GM23338 (cell line): ENCODE measurements at places on chromosomes 16 and 17.
A peak's percentile ranks its signal among the peaks of the same experiment; 100 is the strongest.

GRCh38 chr16:14020141-14020540, 51.0 kb upstream of the MRTFB start:
- no peak for DNase-seq

DNA sequence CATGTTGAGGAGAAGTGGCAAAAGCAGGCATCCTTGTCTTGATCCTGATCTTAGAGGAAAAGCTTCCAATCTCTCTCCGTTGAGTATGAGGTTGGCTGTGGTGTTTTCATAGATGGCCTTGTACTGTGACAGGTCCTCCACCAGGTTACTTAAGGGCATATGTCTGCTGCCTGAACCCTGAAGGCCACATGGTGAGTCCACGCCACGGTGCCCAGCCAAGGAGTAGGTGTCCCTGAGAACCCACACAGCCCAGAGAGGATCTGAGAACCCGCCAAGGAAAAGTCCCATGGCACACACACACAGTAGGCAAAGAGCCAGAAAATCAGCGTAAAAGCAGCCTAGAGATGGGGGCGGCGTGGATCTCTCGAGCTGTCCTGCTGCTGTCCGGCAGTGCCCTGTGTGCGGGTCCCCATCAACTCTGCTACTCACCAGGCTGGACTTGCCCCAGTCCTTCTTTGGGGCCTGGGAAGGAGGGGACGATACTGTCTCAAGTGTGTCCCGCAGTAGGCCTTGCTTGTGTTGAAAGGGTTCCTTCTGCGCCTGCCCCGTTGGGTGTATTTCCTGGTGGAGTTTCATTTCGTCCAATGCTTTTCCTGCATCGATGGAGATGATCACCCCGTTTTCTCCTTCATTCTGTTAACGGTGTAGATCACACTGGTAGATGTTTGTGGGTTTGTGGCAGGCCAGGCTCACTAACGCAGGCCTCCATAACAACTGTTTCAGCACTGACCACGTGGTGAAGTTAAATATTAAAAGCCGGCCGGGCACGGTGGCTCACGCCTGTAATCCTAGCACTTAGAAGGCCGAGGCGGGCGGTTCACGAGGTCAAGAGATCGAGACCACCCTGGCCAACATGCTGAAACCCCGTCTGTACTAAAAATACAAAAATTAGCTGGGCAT, 90.8 kb upstream of the DNAH17 start:
- no peak for DNase-seq

DNA sequence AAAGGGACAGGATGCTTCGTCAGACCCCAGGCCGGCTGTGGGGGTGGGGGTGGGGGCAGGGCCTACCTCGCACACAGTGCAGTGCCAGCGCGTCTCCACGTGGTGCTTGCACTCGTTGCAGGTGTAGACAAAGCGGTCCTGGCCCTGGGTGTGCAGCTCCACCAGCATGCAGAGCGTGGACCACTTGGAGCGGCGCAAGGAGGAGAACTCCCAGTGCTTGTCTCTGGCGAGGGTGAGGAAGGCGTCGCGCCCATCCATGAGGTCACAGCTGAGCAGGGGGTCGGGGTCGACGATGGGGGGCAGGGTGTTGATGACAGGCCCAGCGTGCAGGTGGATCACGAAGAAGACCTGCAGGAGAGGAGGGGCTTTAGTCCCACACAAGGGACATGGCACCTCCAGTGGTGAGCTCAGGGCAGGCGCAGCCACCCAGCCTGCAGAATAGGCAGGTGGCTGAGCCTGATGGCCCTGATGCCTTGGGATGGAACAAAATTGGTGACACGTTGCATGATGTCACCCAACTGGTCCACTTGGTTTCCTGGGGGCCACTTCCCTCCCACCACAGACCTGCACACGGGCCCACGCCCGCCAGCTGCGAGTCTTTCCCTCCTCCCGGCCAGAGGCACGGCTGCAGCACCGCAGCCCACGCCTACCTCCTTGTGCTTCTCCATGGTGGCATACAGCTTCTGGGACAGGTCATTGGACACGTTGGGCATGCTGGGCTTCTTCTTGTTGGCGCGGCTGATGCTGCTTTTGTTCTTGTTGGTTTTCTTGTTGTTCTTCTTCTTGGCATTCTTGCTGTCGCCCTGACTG, 14.0 kb upstream of the TRAP1 start:
- DNase-seq, result no peak

GRCh38 chr16:80014241-80014939, 413.9 kb upstream of the MAF start:
- DNase-seq, result no peak

GRCh38 chr16:30185683-30186421, 2.5 kb downstream of the CORO1A start:
- DNase-seq, result peak; percentile 26

DNA sequence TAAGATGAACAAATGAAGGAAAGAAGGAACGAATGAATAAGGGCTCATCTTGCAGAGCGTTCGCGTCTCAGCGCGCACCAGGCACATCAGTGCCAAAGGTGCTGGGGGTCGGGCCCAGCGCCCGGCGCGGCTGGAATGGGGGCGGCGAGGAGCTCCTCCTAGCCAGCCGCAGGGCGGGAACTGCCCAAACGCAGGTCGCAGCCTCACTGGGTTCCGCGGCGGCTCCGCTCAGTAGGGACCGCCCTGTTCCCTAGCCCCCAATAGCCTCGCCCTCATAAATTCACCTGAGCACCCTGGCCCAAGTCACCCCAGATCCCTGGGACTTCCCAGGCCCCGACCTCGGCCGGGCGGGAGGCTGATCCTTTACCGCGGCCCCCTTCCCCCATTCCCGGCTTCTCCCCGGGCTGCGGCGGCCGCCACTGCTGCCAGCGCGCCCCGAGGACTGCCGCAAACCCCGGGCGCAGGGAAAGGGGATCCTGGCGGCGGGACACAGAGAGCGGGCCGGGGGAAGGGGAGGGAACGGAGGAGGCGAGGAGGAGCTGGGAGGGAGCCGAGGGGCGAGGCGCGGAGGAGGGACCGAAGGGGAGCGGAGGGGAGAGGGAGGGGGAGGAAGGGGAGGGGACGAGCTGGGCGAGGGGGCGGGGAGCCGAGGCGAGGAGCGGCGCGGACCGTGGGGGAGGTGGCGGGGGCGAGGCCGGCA, 377 bp upstream of the CRHR1 start:
- DNase-seq, result peak; percentile 88

GRCh38 chr16:85785927-85786326, 13.4 kb downstream of the EMC8 start:
- no peak for DNase-seq

DNA sequence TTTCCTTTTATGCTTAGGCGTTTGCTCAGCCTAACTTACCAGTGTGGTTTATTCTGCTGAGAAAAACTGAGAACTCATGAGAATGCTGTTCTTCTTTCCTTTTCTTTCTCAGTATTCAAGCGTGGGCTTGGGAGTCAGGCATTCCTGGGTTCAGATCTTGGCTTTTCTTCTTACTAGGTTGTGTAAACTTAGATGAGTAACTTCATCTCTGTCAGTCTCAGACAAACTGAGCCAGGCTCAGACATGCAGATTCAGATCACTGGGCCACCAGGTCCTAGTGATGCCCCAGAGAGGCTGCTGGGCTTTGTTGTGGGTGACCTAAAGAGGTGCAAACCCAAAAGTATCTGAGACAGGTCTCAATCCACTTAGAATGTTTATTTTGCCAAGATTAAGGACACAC, 95.8 kb upstream of the MPHOSPH6 start:
- DNase-seq, result no peak

DNA sequence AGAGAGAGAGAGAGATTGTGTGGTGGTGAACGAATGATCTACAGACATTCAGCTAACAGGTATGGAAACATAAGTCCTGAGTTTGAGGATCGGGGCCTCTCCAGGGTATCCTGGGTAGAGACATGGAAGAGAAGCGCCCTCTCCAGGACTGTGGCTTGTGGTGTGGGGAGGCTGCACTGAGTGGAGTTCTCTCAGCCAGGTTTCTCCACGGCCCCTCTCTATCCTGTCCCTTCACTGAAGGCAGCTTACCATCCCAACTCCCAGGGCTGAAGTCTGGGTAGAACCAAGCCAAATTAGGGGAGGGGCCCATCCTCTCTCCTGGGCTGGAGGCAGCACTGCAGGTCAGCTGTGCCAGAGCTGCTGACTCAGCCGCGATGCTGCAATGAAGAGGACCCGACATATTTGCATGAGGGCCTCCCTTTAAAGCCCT, 6.2 kb downstream of the C1QL1 start:
- DNase-seq, result peak; percentile 73

GRCh38 chr16:12345349-12345748, 368.8 kb downstream of the SNX29 start:
- DNase-seq, result no peak

DNA sequence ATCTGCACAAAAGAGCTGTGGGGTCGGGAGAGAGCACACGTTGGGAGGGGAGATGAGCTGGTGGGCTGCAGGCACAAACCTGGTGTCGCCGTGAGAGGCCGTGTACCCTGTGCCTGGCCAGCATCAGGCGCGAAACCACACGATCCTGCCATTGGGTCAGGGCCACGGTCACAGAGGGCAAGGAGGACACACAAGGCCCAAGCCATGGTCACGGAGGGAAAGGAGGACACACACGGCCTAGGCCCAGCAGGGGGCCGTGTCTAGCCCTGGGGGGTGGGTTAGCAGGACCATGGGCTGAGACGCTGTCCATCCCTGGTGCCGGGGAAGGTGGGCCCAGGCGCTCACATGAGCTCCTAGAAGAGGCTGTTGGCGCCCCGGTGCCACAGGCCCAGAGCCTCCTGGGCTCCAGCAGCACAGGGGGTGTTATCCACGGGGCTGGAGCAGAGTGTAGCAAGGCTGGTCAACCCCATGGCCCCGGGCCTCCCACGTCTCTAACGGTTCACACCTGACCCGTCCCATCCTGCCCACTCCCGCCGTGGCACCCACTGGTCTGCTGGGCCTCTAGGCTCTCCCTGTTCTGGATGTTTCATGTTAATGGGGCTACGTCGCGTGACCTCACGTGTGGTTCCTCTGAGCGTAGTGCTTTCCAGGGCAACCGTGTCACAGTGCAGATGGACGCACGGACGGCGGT, 7.5 kb upstream of the CCDC154 start:
- DNase-seq, result no peak

- DNase-seq, result peak; percentile 90
Observed at GRCh38 chr17:35947156-35947585, 3.7 kb upstream of the LYZL6 start.

- DNase-seq, result no peak
Observed at GRCh38 chr16:56915336-56916119, 16.4 kb upstream of the HERPUD1 start.

GRCh38 chr17:80569924-80570323, 25.3 kb downstream of the RPTOR start:
- no peak for DNase-seq

- no peak for DNase-seq
Observed at GRCh38 chr17:70314096-70314495, 144.8 kb downstream of the KCNJ2 start.

DNA sequence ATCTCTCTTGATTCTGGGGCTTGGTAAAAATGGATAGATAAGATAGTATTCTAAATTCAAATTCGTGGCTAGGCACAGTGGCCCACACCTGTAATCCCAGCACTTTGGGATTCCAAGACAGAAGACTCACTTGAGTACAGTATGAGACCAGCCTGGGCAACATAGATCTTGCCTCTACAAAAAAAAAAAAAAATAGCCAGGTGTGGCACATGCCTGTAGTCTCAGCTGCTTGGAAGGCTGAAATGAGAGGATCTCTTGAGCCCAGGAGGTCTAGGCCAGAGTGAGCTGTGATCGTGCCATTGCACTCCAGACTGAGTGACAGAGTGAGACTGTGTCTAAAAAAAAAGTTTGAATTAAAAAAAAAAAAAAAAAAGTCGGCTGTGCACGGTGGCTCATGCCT, 9.3 kb downstream of the PDP2 start:
- DNase-seq, result no peak

DNA sequence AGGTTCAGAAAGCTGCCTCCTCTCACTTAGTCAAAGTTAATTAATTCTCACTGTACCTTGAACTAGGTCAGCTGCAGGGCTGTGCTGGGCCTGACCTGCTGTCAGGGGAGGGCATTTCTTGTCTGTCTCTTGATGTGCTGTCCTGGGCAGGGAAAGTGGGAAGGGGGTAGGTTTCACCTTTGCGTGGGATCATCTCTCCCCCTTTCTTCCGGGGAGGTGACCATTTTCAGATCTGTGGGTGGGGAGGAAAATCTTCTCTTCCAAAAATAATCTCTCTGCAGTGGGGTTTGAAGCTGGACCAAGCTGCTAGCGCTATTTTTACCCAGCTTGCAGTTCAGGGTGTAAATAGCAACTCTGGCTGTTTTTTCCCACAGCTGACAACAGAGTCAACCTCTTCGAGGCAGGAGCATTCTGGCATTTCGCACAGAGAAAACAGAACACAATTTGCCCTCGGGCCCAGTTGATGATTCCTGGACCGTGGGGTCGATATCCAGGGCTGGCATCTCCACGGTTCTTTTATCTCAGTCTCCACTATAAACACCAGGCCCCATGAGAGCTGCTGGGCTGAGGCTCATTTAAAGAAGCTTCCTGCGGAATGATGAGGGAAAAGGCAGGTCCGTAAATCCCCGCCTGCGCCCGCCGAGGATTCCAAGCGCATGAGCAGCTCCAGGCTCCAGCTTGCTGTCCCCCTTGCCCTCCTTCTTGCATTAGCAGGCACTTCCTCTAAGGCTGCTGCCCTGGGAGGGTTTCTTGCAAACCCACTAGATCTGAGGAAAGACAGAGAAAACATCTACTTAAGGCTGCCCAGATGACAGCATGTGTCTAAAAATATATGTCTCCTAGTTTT, 93.9 kb downstream of the YPEL2 start:
- DNase-seq, result peak; percentile 21

DNA sequence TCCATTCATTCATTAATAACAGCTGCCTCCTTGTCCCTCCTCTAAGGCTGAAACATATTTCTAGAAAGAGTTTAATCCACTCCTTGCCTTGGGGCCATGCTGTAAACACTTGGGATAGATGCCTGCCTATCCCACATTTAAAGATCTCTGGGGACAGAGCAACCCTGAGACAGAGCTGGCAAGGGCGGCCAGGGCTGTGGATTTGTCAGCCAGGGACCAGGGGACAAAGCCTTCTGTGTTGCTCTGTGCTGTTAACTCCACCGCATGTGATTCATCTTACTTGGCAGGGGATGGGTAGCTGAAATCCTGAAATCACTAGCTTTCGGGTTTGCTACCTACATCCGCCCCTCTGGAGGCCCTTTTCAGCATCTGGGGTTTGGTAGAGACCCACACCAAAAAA, 392.9 kb downstream of the SLC39A11 start:
- DNase-seq, result no peak

- DNase-seq, result no peak
Observed at GRCh38 chr17:979212-979538, 401 bp downstream of the NXN start.

DNA sequence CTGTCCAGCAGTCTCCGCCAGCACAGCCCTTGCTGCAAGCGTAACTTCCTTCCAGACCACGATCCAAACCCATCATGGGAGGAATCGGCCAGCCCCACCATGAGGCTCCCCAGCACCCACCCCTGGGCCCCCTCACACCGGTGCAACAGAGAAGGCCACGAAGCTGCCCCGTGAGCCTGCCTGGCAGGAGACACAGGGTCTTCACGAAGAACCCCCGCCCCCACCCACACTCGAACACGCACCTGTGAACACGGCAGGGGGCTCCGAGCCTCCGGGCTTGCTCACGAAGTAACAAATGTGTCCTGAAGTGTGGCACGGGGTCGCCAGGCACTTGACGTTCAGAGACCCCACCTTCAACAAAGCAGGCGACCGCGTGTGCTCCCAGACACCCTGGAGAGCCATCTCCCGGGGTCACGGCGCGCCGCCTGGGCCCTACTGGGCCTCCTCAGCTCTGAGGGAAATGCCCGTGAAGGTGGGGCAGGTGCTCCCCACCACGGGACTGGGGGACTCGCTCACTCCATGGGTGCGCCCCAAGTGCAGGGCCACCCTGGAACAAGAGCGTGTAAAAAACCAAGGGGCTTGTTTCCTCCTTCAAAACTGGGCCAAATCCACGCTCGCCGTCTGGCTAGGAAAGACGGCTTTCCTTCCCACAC, 7.6 kb downstream of the HAGH start:
- no peak for DNase-seq
